Lower leg skin (tissue), 4 donors: ENCODE measurements at places on chromosomes 2 and 18.
A peak's percentile ranks its signal among the peaks of the same experiment; 100 is the strongest.

DNA sequence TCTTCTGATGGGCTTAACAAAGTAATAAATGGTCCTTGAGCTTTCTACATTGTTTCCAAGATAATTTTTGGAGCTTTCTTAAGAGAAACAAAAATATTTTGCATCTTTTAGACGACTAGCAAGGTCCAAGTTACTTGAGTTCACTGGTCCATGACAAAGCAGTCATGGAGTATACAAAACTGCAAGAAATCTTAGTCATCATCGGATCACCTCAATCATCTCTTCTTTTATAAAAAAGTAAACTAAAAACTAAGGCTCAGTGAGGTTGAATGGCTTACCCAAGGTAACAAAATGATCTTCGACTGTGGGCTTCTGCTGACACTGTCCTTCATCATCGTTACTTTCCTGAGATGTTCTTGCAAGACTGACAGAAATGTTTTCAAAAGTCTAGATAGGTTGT lies 11.9 kb downstream of the FIGN start:
- no peak for DNase-seq

- peak; percentile 82 for DNase-seq
These were observed 20.4 kb upstream of the PAPOLG start for GRCh38 chr2:60735496-60736250.

DNA sequence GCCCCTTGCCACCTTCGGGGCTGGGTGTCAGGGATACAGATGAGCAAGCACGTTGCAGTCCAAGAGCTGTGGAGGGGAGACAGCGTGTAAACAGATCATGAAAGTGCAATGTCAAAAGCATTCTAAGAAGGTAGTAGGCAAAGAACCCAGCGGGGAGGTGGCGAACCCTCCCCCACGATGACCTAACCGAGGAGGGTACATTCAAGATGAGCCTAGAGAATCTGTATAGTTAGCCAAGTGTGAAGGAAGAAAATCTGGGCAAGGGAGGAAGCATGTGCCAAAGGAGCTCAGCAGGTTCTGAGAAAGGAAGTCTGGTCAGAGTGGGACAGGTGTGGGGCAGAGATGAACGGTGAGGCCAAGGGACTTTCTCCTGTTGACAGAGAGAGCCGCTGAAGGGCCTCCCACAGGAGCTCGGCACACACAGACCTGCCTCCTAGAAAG lies 106.9 kb downstream of the SP3 start:
- DNase-seq = peak; percentile 40

DNA sequence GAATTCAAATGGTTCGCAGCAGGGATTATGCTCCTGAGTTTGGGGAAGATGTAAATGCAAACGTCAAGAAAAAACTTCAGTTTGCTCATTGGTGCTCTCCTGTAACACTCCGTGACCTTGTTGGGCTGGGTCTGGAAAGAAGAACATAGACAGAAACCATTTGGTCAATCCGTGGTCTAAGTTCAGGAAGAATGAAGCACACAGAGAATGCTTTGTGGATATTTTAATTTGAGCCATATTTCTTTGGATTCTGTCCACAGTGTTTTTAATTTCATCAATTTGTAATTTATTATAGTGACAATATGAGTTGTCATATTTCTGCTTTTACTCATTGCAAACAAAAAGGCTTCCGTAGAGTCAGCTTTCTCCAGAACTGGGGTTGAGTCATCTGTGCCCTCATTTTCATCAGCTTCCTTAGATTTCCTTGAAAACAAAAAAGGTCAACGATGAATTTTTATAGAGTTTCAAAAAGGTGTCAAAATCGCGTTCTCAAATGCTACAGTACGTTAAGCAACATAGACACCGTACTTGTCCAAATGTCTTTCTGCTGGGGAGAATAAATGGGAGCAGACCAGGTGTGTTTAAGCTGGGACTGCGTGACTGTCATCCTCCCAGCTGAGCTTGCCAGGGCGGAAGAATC lies 606.4 kb downstream of the RNF144A start:
- no peak for DNase-seq

DNA sequence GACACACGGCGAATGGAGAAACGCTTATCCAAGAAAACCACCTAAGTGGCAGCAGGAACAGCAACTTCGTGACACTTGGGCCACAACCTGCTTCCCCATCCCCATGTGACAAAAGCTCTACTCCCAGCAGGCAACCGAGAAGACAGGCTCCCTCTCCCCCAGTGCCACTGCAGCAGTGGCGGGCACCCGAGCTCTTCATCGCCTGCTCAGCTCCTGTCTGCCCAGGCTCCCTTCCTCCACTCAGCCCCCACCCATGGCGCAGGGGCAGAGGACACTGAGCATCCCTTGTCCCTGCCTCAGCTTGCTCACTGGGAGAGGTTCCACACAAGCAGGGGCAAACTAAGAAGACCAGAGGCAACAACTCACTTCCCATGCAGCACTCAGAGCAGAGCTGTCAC lies 22.9 kb downstream of the SLC66A2 start:
- DNase-seq = peak; percentile 3

GRCh38 chr2:224838335-224838734 lies 122.2 kb upstream of the CCDC195 start:
- no peak for DNase-seq

GRCh38 chr2:169964740-169965139 lies 137.5 kb downstream of the UBR3 start:
- DNase-seq = no peak

- no peak for DNase-seq
These were observed 169.8 kb downstream of the TNS1 start for GRCh38 chr2:217832987-217833386.

DNA sequence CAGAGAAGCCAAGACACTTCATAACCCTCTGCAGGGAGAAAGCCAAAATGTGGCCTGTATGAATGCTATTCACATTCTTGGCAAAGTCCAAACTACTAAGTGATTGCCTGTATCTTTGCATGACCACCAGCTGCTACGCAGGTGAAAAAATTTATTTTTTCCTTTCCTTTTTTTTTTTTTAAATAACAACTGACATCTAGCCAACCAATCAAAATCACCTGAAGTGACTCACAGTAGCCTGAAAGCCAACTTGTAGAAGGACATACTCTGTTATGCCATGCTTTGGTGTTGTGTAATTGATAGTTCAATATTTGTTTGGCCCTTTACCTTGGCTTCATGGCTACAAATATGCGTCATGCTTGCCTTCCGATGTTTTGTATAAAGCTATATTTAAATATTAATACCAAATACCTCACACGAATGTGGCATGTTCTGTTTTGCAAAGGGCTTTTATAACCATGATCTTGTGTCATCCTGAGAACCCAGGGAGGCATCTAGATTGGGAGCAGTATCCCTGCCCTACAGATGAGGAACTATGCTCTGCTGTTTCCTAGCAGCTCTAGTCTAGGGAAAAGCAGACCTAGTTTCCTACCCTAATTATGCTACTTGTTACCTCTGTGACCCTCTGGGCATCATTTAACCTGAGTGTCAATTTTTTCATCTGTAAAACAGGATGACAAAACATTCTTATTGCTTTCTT lies 102.1 kb downstream of the MYOM1 start:
- no peak for DNase-seq

- no peak for DNase-seq
These were observed 23.7 kb upstream of the COL5A2 start for GRCh38 chr2:189203177-189203799.

GRCh38 chr2:48483506-48483905 lies 46.4 kb upstream of the STON1 start:
- DNase-seq = no peak

DNA sequence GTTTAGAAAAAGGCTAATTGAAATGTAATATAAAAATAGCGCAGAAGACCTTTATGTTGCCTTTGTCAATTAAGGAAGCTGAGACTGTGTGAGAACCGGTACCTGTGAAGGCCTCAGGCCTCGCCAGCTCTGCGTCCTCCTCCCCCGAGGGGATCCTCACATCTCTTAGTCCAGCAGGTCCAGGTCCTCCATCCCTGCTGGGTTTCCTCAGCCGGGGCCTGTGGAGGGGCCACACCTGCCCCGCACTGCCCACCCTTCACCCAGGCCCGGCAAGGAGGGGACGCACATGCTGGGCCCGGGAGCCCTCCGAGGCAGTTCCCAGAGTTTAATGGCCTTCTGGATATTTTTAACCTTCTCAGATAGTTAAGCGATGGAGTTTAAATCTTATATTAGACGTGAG lies 3.5 kb downstream of the KCNG2 start:
- no peak for DNase-seq

DNA sequence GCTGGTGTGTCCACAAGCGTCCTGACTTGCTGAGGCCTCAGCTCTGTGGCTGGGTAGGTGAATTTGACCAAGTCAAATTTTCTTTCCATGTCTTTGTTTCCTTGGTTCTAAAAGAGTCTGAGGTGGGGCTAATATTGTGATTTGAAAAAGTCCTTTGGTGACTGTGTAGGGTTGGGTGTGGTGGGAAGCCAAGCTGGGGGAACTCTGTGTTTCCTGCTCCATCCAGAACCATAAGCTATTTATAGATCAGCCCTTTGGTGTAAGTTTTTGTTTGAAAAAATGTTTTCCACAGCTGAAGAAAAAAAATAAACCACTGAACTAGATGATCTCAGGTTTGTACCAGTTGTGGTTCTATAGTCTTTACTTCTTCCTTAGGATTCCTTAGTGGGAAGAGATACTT lies 462.7 kb downstream of the TGIF1 start:
- DNase-seq = no peak

GRCh38 chr2:108986916-108987510 lies 2.0 kb downstream of the EDAR start:
- no peak for DNase-seq

DNA sequence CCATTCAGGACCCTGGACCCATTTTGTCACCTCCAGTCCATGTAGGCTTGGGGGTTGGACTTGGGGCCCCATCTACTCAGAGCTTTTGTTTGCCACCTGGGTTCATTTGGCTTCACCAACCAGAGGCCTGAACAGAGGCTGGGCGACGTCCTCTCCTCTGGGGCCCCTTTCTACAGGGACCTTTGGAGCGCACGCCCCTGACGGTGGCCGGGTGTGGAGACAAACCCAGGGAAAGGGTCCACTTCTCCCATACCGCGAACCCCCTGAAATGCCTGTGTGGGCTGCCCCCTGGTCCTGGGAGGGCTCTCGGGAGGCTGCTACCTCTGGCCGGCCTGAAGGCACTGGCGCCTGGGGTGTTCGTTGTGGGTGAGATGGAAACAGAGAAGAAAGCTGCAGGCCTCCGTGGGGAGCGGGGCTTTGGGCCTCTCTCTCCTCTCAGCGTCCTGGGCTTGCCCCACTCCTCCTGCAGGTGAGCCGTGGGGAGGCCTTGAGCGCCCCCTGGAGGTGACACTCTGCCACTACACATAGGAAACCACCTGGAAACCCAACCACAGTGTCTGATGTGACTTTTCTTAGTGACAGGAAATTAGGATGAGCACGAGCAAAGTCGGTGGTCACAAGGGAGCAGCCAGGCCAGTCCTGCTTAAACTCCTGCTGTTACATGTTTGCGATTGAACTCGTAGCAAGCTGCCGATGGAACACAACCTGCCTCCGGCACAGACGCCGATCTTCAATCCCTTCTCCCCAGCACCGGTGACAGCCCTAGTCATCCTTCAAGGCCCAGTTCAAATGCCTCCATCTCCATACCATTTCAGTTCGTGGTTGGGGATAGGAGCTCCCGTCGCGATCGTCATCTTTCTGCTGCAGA lies 12.0 kb upstream of the NTSR2 start:
- DNase-seq = peak; percentile 84

DNA sequence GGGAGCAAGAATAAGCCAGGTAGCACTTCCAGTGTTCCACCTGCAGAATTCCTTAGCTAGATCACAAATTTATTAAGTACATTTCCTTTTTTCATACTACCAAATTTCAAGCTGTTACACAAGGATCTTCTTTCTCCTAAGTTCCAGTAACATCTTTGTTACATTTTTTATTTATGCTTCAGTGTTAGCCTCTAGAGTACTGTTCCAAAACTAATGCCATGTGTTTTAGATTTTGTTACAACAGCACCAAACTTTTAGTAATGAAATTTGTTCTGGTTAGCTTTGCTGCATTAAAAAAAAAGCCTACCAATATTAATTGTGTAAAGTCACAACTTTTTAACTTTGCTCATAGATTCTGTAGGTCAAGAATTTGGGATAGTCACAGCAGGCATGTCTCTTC lies 161.1 kb downstream of the CAMKMT start:
- DNase-seq = no peak

DNA sequence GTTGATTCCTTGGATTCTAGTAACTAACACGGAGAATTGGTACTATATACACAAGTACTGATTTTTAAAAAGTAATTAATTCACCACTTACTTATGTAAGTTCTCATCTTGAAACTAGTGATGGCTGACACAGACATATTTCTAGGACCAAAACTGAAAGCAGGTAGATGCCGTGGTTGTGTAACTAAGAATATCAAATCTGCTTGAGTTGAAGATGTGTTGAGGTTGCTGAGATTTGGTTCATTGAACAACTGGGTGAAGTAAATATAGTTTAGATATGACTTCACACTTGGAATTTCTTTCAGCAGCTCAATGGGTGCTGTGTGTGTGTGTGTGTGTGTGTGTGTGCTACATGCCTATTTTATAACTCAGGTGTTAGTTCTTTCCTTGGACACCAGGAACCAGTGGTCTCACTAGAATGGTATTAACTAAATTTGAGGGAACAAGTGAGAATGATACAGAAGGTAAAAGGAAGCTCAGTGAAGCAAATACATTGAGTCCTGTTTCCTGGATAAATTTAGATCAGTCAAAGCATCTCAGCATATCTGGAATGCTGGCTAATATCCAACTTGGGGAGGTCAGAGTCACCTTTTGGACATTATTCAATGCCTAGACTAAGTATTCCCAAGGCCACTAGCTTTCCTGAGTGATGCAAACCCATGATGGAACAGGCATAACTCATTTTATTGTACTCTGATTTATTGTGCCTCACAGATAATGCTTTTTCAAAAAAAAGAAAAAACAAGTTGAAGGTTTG lies 110.7 kb upstream of the ZEB2 start:
- DNase-seq = no peak

- no peak for DNase-seq
These were observed 5.3 kb upstream of the TMEM185B start for GRCh38 chr2:120228503-120228902.

- no peak for DNase-seq
These were observed 109.6 kb downstream of the PRELID3A start for GRCh38 chr18:12517142-12517825.

DNA sequence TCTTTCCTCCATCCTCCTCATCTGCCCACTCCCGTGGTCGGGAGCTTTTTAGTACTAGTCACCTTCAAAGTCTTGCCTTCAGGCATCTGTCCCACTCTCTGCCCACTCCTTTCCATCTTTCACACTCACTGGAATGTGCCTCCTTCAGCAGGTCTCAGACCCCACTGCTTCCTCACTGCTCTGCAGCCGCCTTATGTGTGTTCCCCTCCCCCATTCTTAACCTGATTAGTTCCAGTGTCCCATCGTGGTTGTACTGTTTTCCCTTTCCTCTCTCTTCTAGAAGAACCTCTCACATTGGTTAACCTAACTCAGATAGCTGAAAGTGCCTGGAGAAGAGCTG lies 3.0 kb downstream of the ARMC9 start:
- no peak for DNase-seq

- DNase-seq = no peak
These were observed 20.3 kb downstream of the SALL3 start for GRCh38 chr18:78999939-79000338.
